ENCODE measurements at places on chromosomes 6 and 20.

DNA sequence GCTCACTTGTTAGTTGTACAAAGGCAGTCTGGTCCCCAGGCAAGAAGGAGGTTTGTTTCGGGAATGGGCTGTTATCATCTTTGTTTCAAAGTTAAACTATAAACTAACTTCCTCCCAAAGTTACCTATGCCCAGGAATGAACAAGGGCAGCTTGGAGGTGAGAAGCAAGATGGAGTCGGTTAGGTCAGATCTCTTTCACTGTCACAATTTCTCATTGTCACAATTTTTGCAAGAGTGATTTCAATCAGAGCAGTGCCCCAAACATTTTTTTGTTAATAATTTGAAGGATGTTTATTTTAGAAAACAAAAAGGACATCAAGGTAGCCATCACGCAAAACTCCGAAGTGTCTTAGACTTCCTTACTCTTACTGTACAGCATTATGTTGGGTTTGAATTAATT is 170.8 kb downstream of the NFATC2 start:
- no peak for DNase-seq

- DNase-seq = no peak
Measured at GRCh38 chr6:18110162-18110561, 12.3 kb downstream of the NHLRC1 start.

- DNase-seq = no peak
Measured at GRCh38 chr6:22057962-22058361, 238.9 kb downstream of the PRL start.

DNA sequence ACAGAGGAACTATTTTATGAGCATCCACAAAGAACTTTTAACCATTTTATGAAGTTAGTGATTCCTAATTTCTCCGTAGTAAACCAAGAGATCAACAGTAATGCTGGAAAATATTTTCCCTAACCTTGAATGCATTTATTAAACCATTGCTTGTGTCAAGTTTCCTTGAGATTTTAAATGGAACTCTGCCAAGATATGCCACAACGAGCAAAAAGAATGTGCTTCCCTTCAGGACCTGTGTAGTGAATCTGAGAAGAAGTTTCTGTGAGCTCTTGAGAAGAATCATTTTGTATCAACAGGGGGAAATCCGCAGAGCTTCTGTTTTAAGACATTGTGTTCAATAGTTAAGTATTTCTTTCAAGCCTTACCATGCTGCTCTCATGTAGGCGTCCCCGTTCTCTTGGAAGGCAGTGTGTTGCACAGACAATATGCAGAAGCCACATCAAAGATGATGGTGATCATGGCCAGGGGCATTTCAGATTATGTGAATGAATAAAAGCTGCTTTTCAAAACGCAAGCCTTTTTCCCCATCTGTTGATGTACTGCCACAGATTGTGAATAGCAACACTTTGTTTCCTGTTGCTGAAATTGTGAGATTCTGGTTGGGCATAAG is 439.8 kb downstream of the BMP2 start:
- DNase-seq = no peak

DNA sequence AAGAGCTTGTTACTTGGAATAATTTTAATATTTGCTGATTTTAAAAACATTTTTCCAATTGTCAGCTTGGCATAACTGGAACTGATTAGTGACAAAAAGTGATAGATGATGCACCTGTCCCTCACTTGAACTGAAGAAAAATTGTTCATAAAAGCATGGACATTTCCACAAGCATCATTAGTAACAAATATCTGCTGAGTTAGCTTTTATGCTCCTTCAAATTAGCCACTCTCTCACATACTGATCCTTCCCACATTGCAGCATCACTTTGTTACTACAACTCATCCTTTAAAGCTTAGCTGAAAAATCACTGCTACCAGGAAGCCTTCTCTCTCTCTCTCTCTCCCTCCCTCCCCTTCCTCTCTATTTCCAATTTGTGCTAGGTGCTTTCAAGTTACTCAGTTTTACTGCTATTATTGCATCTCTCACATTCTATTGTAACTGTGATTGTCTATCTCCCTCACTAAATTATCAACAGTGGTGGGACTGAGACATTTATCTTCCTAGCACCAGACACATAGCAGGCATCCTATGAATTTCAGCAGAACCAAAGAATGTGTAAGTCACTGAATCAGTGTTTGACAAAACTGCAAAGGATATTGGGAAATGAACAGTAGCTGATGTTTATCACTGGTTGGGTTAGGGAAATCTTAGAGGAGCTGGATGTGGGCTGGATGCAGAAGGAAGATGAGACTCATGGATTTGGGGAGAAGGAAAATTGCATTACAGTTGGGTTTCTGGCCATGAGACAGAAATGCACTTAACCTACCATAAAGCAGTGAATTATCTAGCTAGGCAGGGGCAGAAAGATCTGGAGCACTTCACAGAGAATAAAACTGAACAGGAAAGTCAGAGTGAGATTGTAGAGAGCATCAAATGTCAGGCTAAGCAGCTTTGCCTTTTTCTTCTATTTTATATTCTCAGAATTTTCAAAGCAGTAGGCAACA is 128.4 kb upstream of the PLN start:
- DNase-seq = no peak

DNA sequence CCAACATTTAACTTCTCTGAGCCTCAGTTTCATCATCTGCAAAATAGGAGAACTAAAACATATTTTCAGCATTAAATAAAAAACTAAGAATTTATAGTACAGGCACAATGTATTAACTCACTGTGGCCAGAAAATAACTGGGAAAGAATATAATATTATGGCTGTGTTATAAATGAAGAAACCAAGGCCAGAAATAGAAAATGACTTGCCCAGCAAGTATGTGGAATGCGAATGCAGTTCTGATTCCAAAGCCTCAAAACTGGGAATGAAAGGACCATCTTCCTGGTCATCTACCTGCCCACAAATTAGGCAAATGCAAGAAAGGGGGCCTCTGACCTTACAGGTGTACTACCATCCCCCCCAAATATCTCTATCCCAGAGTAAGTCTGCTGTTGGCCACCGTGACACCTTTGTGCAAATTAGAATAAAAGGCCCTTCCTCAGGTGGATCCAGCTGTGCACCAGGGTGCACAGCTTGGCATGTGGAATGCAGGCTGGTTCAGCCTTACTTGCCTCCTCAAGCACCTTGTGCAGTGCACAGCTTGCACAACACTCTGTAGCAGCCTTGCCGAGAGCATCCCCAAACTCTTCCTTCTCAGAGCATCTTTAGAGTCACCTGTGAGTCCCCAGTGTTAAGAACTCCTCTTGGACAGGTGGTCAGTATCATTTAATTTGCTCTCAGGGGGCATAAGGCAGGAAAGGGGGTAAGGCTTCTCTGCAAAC is 4.4 kb downstream of the SLC13A3 start:
- DNase-seq = no peak

DNA sequence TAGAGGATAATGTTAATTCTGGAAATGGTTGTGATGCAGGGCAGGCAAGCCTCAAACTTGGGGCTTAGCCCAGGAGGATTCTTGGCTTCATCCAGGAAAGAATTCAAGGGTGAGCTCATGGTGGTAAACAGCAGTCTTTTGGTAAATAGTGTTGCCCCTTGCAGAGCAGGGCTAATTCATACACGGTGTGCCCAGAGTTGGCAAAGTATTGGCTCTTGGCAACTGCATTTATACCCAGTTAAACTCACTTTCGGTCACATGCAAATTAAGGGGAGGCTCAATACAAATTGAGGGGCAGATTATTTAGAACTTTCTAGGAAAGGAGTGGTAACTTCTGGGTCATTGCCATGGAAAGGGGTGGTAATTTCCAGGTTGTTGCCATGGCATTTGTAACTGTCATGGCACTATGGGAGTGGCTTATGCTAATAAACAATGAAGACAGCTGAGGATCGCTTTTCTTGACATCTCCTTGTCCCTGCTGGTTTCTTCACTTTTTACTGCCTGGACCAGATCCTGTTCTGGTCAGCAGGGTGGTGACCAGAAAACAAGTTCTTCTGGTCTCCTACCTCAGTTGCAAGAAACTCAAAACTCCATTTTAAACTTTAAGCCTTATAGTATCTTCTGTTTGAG is 3.9 kb upstream of the OTOR start:
- DNase-seq = no peak

GRCh38 chr6:163711615-163712565 is 297.4 kb downstream of the QKI start:
- no peak for DNase-seq

GRCh38 chr6:85556992-85557668 is 36.5 kb downstream of the SNX14 start:
- DNase-seq = no peak

DNA sequence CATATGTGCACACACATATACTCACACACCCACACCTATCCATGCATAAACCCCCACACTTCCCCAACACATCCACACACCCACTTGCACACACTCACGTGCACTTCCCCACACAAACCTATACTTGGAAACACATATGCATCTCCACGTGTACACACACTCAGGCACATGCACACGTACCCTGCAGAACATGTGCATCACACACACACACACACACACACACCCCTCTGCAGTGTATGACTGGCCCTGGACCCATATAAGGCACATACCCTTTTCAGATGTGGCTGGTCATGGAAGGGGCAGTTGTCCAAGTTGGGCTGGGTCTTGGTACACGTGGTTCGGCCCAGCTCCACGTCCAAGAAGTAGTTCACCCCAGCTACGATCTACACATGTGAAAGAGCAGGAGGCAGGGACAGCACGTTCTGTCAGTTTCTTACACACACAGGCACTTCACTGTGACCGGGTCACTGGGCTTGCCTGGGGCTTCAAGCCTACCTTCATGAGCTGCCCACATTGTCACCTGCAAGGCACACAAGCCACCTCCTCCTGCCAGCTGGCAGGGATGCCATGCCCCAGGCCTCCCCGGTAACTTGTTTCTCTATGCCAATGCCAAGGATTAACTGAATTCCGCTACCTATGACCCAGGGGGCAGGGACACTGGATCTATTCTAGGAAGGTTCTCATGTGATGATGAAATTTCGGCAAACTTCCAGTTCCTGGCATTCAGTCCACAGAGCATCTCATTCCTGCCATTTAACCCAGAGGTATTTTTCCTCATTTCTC is 2.6 kb downstream of the CST3 start:
- DNase-seq = no peak

GRCh38 chr6:156392648-156393047 is 384.5 kb upstream of the ARID1B start:
- DNase-seq = no peak

DNA sequence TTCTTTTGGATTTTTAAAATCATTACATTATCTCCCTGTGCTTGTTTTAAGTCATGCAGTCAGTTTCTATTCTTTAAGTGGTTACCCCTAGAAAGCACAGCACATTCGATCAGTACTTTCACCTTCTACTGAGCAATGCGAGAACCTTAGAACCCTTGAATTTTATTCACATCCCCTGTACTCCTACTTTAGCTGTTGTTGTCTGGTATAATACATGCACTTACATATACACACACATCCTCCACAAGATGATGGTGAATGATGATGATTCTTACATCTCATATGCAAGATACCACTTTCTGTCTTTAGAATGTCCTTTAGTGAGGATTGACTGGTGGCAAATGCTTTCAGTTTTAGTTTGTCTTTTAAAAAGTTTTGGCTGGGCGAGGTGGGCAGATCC is 5.7 kb downstream of the CDC40 start:
- no peak for DNase-seq

DNA sequence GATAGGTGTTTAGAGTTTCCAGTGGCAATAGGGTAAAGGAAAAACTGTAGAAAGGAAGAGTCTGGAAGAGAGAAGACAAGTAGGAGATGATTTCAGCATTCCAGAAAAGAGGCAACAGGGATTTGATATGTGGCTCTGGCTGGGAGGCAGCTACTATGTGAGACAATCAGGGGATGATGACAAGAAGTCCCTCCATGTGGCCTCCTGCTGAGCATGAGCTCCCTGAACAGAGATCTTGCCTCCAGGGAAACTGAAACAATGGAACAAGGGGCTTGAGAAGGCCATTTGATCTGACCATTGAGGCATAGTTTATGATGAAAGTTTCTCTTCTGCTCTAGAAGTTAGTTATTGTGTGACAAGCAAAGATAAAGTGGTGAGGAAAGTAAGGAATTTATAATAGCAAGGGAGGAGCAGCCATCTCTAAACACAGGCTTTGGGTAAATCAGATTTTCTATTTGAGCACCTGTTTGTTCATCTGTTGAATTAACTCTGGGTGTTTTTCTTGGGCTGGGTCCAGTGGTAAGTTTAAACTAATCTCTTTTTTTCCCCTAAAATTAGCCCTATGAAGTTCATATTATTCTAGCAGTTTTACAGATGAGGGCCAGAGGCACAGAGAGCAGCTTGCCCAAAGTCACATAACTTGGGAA is 3.0 kb upstream of the GPX5 start:
- DNase-seq = no peak

DNA sequence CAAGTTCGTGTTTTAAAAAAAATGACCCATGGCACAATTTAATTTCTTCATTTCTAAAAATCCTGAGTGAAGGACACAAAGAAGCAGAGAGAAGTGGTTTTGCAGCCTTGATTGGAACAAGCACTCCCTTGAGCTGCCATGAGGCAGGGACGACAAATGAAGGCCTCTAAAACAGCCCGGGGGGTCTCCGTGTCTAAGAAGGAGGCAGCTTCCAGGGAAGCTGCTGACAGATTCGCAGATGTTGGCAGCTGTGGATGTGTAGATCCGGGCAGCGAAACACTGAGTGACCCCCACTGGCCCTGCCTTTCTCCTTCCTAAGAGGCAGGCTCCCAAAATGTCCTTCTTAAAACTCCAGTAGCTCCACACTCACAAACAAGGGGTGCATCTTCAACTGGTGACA is 9.6 kb upstream of the LBP start:
- no peak for DNase-seq

Measured in activated T-helper 1 cell treated with anti-CD3 and anti-CD28 coated beads, Interleukin-2, amount 50 U/mL, for 16 hours (primary cell).